ENCODE measurements at places on chromosomes 5 and 9. TPM values are rescaled to one million over a fixed set of nuclear protein-coding genes. Genes with fewer than 3 reads are reported as not detected.

DNA sequence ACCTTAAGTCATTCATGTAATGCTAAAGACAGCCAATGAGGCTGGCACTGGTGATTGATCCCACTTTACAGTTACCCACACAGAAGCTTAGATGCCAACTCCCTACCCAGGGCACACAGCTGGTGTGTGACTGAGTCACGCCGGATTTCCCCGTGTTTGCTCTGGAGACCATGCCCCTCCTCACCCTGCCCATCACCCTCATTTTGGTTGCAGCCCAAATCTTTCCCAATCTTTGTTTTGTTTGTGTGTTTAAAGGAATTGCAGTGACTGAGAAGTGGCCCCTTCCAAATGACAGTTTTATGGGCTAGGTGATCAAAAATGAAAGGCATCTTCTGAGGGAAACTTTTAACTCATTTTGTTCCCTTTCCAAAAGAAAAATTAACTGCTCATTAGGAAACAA, 10.9 kb downstream of the FBXL7 start:
- DNase-seq: no peak

The GLDC gene
- total RNA-seq: not detected

DNA sequence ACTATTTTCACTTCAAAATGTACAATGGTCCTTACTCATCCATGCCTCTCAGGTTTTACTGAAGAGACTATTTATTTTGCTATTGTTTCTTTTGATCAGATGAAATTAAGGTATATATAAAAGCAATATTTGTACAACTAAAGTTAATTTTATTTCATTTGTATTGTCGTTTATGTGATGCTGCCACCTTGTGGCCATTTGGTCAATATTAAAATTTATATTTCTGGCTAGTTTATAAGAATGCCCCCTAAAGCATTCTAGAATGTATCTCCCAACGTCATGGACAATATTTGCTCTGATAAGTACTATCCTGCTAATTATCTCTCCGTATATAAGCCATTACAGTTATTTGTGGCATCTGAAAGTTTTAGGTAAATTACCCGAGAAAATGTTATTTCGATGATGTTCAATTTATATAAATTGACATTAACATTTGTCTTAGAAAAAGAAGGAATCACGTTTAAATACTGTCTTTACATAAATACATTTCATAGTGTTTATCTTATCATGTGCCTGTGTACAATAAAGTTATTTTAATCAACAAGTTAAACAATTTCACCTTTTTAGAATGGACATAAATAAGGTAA, 680.0 kb downstream of the TAF11L14 start:
- DNase-seq: no peak

DNA sequence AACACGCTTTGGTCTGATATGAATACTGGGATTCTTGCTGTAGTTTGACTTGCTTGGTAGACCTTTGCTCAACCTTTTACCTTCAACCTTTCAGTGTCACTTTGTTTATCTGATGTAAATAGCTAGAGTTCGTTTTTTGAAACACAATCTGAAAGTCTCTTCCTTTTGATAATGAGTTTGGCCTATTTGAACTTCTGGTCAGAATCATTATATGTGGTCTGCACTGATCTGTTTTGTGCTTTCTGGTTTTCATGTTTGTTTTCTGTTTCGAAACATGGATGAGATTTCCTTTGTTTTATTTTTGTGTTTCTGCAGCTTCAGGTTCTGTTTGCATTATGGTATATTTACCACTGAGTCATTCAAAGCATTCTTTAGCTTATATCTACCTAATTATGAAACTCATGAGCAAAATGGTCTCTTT, 217.5 kb downstream of the GABBR2 start:
- no peak for DNase-seq

- DNase-seq: no peak
Observed at GRCh38 chr9:129620669-129621295, at the start of gene C9orf50. C9orf50 (minus strand) TSS chr9:129621101; CDS start chr9:129620574, 527 bp downstream.

The LTC4S gene
- total RNA-seq: 13.2 TPM

The ZFP2 gene
- total RNA-seq: 3.7 TPM

GRCh38 chr5:44361342-44362001, 27.7 kb downstream of the FGF10 start:
- no peak for DNase-seq

The BNC2 gene
- total RNA-seq: 47.9 TPM

The PCDHGB6 gene
- total RNA-seq: 9.8 TPM

DNA sequence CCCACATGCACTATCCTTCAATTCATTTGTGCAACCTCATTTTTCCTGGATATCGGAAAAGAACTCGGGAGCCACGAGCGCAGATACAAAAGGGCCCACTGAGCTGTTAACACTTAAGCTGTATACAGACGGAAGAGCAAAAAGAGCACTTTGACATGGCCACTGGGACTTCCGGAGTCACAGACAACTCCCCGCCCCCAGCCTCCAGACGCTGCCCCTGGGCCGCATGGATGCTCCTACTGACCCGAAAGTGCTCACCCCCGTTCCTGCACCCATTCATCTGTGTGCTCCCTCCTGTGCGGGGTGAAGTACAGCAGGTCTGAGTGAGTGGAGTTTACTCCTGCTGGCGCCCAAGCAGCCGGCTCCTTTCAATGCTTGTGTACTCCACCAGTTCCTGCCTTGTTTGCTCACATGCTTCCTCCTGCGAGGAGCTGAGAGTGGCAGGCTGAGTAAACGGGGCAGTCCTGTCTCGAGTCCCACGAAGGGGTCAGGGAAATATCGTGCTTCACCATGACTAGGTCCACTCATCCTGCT, 901.0 kb upstream of the CTNND2 start:
- DNase-seq: no peak

DNA sequence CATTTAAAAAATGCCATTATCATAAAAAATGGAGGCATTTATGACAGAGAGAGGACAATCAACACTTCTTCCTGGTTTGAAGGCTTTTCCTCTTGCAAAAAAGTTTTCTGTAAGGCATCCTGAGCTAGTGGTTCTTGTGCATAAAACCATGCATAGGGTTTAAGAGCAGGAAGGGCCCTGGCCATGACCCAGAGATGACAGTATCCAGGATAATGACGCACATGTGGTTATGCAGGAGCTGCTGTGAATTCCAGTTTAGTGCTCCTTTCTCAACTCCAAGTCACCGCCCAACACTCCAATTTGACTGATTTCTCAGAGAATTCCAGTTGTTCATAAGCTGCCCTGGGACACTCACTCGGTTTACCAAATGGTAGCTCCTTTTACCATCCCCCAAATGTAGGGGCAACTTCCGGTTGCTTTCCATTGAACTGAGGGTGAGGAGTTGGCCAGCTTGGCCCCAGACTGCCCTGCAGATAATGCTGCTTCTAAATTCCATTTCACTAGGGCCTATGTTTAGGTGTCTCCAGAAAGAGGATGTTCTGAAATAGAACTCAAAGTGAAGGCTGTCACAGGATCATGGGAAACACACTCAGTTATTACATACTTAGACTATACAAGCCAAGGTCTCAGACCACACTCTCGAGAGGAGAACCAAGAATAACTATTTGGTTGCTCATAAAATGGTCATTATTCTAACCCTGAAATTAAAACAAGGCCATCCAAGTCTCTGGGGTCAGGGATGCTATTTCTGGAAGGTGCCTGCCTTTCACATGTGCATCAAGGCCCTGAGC, 179.1 kb downstream of the SLIT3 start:
- DNase-seq: no peak

The AGXT2 gene
- total RNA-seq: 0.10 TPM

Measured in ovary (tissue), 10 donors.